ENCODE measurements at places on chromosomes 7 and 10. TPM values are rescaled to one million over a fixed set of nuclear protein-coding genes. Genes with fewer than 3 reads are reported as not detected.

GRCh38 chr7:139455789-139456188, 27.7 kb downstream of the KLRG2 start:
- no peak for DNase-seq
- no peak overlapping the region for H3K27ac ChIP-seq
- no peak overlapping the region for H3K4me3 ChIP-seq
- no peaks in the 10 kb centered on the region for H3K36me3 ChIP-seq

GRCh38 chr7:68256295-68256694, 1259.7 kb downstream of the TYW1 start:
- no peak overlapping the region for H3K4me3 ChIP-seq
- H3K4me1 ChIP-seq: no peaks in the 10 kb centered on the region
- no peaks in the 10 kb centered on the region for H3K27me3 ChIP-seq
- H3K27ac ChIP-seq: no peak overlapping the region

GRCh38 chr7:47085491-47086275, 496.2 kb downstream of the TNS3 start:
- H3K4me3 ChIP-seq: no peak overlapping the region
- no peaks in the 10 kb centered on the region for H3K36me3 ChIP-seq
- no peaks in the 10 kb centered on the region for H3K4me1 ChIP-seq
- no peak for DNase-seq
- no peaks in the 10 kb centered on the region for H3K27me3 ChIP-seq

- DNase-seq: no peak
- no peaks in the 10 kb centered on the region for H3K27me3 ChIP-seq
- no peak overlapping the region for H3K27ac ChIP-seq
- no peaks in the 10 kb centered on the region for H3K36me3 ChIP-seq
- no peak overlapping the region for H3K4me3 ChIP-seq
Measured at GRCh38 chr7:84502239-84502638, 307.6 kb upstream of the SEMA3A start.

- H3K36me3 ChIP-seq: no peaks in the 10 kb centered on the region
- H3K27me3 ChIP-seq: no peaks in the 10 kb centered on the region
- no peak for DNase-seq
- H3K27ac ChIP-seq: no peak overlapping the region
- H3K4me1 ChIP-seq: no peaks in the 10 kb centered on the region
Measured at GRCh38 chr10:74088722-74089121, 61.9 kb downstream of the AP3M1 start.

ERCC6 gene
- 16.8 TPM for total RNA-seq

FAM180A gene
- total RNA-seq: 14.9 TPM

PRSS1 gene
- not detected for total RNA-seq

SNX8 gene
- total RNA-seq: 9.1 TPM

TDRD1 gene
- 0.07 TPM for total RNA-seq

IFIT1B gene
- total RNA-seq: not detected

SFMBT2 gene
- 2.0 TPM for total RNA-seq

CLRN3 gene
- 18.5 TPM for total RNA-seq
